ENCODE measurements at places on chromosomes 1 and 21.

- no peak for DNase-seq
- H3K27ac ChIP-seq = no peak overlapping the region
- no peaks in the 10 kb centered on the region for H3K4me1 ChIP-seq
- H3K27me3 ChIP-seq = no peaks in the 10 kb centered on the region
- H3K4me3 ChIP-seq = no peak overlapping the region
These were observed 131.5 kb upstream of the SLC44A3 start for GRCh38 chr1:94688646-94689045.

- no peaks in the 10 kb centered on the region for H3K4me1 ChIP-seq
- no peaks in the 10 kb centered on the region for H3K27me3 ChIP-seq
- no peak overlapping the region for H3K27ac ChIP-seq
- H3K36me3 ChIP-seq = no peaks in the 10 kb centered on the region
These were observed 49.1 kb downstream of the HHAT start for GRCh38 chr1:210377731-210378333.

GRCh38 chr1:169618367-169618766 lies 11.6 kb downstream of the SELP start:
- no peaks in the 10 kb centered on the region for H3K4me1 ChIP-seq
- no peaks in the 10 kb centered on the region for H3K27me3 ChIP-seq
- no peak for DNase-seq
- no peak overlapping the region for H3K4me3 ChIP-seq
- H3K36me3 ChIP-seq = no peaks in the 10 kb centered on the region

- H3K4me1 ChIP-seq = no peaks in the 10 kb centered on the region
- no peak overlapping the region for H3K27ac ChIP-seq
- DNase-seq = no peak
- H3K4me3 ChIP-seq = no peak overlapping the region
- no peaks in the 10 kb centered on the region for H3K36me3 ChIP-seq
- no peaks in the 10 kb centered on the region for H3K27me3 ChIP-seq
These were observed 553.8 kb upstream of the CAMK1G start for GRCh38 chr1:209029737-209030136.

DNA sequence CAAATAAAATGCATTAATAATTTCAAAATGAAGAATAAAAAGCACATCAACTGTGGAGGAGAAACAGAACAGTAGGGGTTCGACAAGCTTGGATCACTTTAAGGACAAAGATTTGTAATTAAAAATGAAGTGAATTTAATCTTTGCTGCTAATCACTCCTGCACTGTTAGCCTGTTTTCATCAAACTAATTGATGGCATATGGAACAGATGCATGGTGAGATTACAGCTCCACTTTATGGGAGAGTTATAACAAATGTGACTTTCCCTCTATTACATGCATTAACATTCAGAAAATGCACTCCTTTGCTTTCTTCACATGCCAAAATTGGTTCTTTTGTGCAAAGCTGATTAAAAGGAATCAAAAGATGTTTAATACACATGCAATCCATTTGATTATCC lies 207.2 kb upstream of the C21orf91 start:
- no peaks in the 10 kb centered on the region for H3K36me3 ChIP-seq
- no peak for DNase-seq
- no peaks in the 10 kb centered on the region for H3K27me3 ChIP-seq
- no peak overlapping the region for H3K4me3 ChIP-seq
- no peak overlapping the region for H3K27ac ChIP-seq

- no peaks in the 10 kb centered on the region for H3K36me3 ChIP-seq
- DNase-seq = no peak
- H3K27me3 ChIP-seq = no peaks in the 10 kb centered on the region
- H3K4me1 ChIP-seq = no peaks in the 10 kb centered on the region
- no peak overlapping the region for H3K4me3 ChIP-seq
These were observed 251.3 kb upstream of the FGGY start for GRCh38 chr1:59045636-59046035.

DNA sequence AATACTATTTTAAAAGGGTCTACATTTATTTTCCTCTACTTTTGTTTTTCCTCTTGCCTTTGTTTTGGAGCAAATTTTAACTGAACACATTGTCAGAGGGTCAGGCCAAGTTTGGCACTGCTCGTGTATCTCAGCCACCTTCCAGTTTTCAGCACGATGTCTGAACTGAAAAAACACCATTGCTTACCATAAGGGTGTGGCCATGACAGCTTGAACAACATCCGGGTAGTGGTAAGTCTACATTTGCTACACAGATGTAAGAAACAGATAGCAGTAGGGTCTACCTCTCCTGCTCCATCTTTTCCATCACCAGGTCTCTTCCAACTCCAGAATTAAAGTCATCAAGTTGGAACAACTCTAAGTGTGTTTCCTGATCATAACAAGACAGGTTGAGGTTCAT lies 4.2 kb downstream of the HIVEP3 start:
- H3K36me3 ChIP-seq = no peaks in the 10 kb centered on the region
- no peak for DNase-seq
- no peaks in the 10 kb centered on the region for H3K27me3 ChIP-seq

DNA sequence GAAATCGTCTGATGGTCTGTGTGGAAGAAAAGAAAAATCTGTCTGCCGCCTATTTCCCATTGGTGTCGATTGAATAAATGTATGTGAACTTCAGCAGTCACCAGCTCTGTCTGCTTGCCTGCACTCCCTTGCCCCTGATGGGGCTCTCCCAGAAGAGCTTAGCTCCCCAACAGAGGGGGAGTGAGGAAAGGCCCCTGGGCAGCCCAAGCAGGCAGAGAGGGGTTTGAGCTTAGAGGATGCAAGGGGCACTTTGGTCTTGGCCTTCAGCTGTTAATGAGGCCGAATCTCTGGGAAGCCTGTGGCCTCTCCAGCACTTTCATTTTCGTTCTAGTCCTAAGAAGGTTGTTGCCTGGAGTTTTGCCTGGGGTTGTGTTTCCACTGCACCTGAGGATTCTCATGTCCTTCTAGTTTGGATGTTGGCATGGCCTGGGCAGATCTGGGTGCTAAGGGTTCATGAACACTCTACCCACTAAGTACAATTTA lies 2.8 kb downstream of the FOXD2 start:
- H3K4me3 ChIP-seq = no peak overlapping the region
- no peak overlapping the region for H3K27ac ChIP-seq
- no peaks in the 10 kb centered on the region for H3K4me1 ChIP-seq

- H3K27ac ChIP-seq = no peak overlapping the region
- DNase-seq = no peak
- no peaks in the 10 kb centered on the region for H3K4me1 ChIP-seq
- no peaks in the 10 kb centered on the region for H3K36me3 ChIP-seq
- no peaks in the 10 kb centered on the region for H3K27me3 ChIP-seq
These were observed 477.5 kb downstream of the SMYD3 start for GRCh38 chr1:246029616-246030015.

- no peaks in the 10 kb centered on the region for H3K27me3 ChIP-seq
- H3K4me3 ChIP-seq = no peak overlapping the region
These were observed 28.5 kb downstream of the SLC26A9 start for GRCh38 chr1:205914730-205915129.

GRCh38 chr1:71228241-71228640 lies 147.4 kb upstream of the ZRANB2 start:
- no peaks in the 10 kb centered on the region for H3K36me3 ChIP-seq
- no peaks in the 10 kb centered on the region for H3K27me3 ChIP-seq
- no peak for DNase-seq
- H3K27ac ChIP-seq = no peak overlapping the region
- no peaks in the 10 kb centered on the region for H3K4me1 ChIP-seq

- no peaks in the 10 kb centered on the region for H3K36me3 ChIP-seq
- no peak for DNase-seq
- no peaks in the 10 kb centered on the region for H3K4me1 ChIP-seq
- H3K27me3 ChIP-seq = no peaks in the 10 kb centered on the region
- peak overlapping the region; percentile 60 for H3K4me3 ChIP-seq
- H3K27ac ChIP-seq = peak overlapping the region; percentile 51
These were observed 133.2 kb upstream of the BARHL2 start for GRCh38 chr1:90850181-90850897.

DNA sequence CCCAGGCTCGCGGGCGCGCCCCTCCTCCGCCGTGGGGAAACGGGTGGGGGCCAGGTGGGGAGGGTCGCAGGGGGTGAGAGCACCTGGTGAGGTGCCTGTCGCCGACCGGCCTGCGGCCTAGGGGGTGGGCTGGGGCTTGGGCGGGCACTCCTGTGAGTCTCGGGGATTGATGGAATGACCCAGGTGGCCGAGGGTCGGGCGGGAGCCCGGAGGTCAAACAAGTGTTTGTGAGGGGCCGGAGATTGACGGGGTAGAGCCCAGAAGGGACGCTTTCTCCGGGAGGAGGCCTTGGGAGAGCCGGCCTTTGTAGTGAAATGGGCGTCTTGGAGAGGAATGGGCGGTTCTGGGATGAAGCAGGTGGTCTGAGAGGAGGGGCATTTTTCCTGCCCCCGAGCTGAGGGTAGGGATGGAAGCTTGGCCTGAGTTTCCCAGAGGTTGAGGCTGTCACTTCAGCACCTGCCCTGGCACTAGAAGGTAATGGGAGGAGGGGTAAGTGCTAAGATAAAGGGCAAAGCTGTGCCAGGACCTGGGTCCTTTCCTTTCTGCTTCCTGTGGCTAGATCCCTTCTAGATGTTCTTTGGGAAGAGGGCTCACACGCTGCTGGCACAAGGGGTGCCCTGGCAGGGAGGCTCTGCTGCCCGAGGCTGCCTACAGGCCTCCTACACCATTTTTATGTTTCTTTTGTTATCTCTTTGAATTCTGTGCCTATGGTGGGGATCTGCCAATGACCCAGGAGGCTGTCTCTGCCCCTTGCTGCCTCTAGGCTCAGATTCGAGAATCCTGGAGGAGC lies 56.1 kb downstream of the NDUFS5 start:
- no peak for DNase-seq
- peak overlapping the region; percentile 69 for H3K4me3 ChIP-seq
- no peaks in the 10 kb centered on the region for H3K27me3 ChIP-seq
- no peaks in the 10 kb centered on the region for H3K4me1 ChIP-seq
- H3K36me3 ChIP-seq = no peaks in the 10 kb centered on the region
- peak overlapping the region; percentile 44 for H3K27ac ChIP-seq

DNA sequence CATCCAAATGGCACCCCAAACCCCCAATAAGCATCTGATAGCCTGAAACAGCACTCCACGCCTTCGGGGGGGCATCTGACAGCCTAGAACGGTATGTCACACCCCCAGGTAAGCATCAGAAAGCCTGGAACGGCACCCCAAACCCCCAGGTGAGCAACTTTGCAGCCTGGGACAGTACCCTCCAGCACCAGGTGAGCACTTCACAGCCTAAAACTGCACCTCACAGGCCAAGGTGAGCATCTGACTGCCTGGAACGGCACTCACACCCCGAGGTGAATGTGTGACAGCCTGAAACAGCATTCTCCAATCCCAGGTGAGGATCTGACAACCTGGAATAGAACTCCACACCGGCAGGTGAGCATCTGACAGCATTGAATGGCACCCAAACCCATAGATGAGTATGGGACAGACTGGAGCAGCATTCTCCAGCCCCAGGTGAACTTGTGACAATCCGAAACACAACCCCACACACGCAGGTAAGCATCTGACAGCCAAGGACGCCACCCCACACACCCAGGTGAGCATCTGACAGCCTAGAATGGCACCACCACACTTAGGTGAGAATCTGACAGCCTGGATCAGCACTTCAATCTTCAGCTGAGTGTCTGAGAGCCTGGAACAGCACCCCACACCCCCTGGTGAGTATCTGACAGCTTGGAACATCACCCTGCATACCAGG lies 18.3 kb upstream of the MMEL1 start:
- no peaks in the 10 kb centered on the region for H3K4me1 ChIP-seq
- H3K4me3 ChIP-seq = no peak overlapping the region
- no peaks in the 10 kb centered on the region for H3K27me3 ChIP-seq
- no peaks in the 10 kb centered on the region for H3K36me3 ChIP-seq
- H3K27ac ChIP-seq = no peak overlapping the region

DNA sequence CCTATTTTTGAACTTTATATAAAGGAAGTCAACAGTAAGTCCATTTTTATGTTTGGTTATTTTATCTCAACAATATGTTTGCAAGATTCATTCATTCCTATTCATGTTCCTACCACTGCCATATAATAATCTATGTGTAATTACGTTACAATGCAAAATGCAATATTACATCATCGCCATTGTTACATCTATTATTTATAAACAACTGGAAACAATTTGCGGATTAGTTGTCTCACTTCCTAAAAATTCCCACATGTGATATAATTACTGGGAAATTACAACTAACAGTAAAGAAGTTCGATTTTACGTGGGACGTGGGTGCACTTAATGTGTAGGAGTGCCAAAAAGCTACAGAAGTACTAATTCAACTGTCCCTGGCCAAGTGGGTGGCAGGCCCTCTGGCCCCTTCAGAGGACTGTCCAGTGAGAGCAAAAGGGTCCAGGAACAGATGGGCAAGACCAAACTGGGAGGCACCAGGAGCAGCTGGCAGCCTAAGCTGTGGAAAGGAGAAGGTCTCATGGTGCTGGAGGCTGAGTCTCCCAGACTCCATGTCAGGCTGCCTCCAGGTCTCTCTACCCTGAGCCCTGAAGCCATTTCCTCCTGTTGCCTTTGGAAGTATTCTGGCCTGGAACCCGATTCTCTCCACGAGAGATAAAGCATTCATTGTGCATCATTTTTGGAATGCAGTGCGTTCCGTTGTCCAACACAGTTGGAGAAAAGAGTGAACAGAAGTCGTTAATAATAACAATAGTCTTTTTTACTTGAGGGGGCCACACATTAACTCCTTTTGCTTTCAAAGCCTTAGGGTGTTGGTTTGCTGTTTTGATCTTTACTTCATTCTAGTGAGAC lies 42.9 kb downstream of the TNNT2 start:
- no peak for DNase-seq
- H3K4me3 ChIP-seq = no peak overlapping the region
- no peak overlapping the region for H3K27ac ChIP-seq
- H3K27me3 ChIP-seq = no peaks in the 10 kb centered on the region
- no peaks in the 10 kb centered on the region for H3K4me1 ChIP-seq

GRCh38 chr1:236321101-236321500 lies 39.3 kb upstream of the ERO1B start:
- H3K36me3 ChIP-seq = no peaks in the 10 kb centered on the region
- no peak overlapping the region for H3K27ac ChIP-seq
- H3K4me1 ChIP-seq = no peaks in the 10 kb centered on the region
- H3K4me3 ChIP-seq = no peak overlapping the region

GRCh38 chr1:19793360-19794046 lies 6.2 kb downstream of the TMCO4 start:
- H3K4me1 ChIP-seq = peaks cover 2% of the 10 kb centered on the region
- H3K27me3 ChIP-seq = no peaks in the 10 kb centered on the region
- no peak overlapping the region for H3K4me3 ChIP-seq
- H3K27ac ChIP-seq = no peak overlapping the region
- no peaks in the 10 kb centered on the region for H3K36me3 ChIP-seq

GRCh38 chr1:156241311-156241811 lies 623 bp upstream of the BGLAP start:
- no peaks in the 10 kb centered on the region for H3K27me3 ChIP-seq
- H3K4me1 ChIP-seq = peaks cover 12% of the 10 kb centered on the region
- peaks cover 35% of the 10 kb centered on the region for H3K36me3 ChIP-seq
- H3K4me3 ChIP-seq = no peak overlapping the region
- no peak for DNase-seq
- no peak overlapping the region for H3K27ac ChIP-seq

- H3K36me3 ChIP-seq = no peaks in the 10 kb centered on the region
- DNase-seq = no peak
- H3K27ac ChIP-seq = peak overlapping the region; percentile 92
- no peaks in the 10 kb centered on the region for H3K27me3 ChIP-seq
- H3K4me3 ChIP-seq = no peak overlapping the region
- H3K4me1 ChIP-seq = no peaks in the 10 kb centered on the region
These were observed 11.9 kb upstream of the TNFRSF14 start for GRCh38 chr1:2544093-2544874.
